ENCODE measurements at places on chromosomes 7 and 10.

DNA sequence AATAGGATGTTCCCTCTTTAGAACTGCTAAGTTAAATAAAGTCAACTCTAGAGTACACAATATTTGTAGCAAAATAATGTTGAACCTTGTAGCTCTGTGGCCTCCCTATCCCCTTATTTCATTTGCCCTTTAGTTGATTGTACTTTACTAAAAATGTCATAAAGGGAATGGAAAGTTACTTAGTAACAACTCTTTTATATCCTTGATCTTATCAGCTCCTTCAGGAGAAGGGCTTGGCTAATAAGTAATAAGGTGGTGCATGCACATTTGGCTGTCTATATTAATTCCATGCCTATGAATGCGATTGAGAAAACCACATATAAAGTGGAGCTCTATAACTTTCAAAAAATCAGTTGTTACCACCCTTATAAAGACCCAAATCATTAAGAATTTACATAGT lies 41.5 kb upstream of the GATA3 start:
- no peak for DNase-seq

GRCh38 chr10:6225263-6225814 lies 22.6 kb downstream of the PFKFB3 start:
- no peak for DNase-seq

DNA sequence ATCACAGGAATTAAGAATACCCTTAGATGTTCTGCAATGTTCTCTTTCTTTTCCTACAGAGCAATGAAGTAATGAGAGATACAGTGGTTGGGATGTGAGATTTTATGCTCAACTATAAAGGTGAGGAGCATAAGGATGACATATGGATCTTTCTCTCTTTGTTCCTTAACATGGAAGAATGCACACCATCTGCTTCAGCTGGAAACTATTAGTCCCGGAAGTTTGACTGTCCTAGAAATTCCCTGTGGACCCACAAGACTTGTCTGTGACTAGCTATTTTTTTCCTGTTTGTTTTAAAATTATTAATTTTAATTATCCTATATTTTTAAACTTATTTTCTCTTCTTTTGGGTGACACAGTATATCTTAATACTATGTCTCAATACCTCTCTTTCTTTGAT lies 80.2 kb downstream of the DKK1 start:
- DNase-seq: no peak

DNA sequence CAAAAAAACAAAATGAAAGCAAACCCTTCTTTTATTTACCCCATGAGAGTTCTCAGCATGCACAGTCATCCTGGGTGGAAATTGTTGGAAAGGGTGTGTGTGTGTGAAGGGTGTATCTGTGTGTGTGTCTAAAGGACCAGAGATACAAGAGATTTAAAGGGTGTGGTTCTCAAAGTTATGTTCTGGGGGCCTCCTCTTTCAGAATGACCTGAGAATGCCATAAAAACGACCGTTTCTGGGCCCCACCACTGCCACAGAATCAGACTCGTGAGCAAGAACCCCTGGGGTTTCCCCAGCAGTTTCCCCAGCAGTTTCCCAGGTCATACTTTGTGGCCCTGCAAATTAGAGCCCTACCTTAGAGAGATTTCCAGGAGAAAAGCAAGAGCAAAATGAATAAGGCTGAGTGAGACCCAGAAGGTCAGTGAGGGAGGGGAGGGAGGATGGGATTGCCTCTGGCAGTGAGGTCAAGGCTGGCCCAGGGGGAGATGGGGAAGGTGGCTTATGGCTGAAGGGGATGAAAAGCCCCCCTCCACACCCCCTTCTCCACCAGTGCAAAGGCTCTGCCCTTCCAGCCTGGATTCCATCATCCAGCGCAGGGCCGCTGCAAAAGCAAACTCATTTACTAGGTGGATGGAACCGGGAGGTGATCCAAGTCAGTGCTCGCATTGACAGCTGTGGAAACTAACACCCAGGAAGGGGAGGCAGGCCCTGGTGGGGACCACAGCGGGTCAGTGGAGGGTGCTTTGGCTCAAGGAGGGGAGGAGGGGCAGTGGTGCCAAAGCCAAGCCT lies 10.2 kb downstream of the PYROXD2 start:
- no peak for DNase-seq

GRCh38 chr7:74287303-74288033 lies 1.7 kb upstream of the CLIP2 start:
- no peak for DNase-seq

DNA sequence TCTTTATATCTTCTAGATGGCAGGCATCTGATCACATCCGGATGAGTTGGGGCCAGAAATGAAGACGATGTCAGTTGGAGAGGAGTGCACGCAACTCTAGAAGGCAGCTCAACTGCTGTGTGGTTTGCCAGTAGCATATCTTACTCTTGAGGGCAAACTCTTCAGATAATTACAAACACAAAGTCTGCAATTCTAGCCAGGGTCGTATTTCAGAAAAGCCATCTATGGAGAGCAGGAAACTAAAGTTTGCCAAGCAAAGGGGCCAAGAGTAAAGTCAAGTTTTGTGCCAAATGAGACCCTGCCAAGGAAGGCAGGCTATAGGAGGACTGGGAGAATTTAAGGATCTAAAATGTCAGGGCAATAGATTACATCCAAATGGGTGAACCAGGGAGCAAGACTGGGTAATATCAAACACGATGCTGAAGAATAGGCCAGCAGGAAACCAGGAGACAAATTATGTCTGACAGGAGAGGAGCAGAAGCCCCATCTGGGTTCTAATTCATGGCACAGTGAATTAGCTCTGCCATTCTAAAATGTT lies 312.5 kb upstream of the SEMA3C start:
- no peak for DNase-seq

DNA sequence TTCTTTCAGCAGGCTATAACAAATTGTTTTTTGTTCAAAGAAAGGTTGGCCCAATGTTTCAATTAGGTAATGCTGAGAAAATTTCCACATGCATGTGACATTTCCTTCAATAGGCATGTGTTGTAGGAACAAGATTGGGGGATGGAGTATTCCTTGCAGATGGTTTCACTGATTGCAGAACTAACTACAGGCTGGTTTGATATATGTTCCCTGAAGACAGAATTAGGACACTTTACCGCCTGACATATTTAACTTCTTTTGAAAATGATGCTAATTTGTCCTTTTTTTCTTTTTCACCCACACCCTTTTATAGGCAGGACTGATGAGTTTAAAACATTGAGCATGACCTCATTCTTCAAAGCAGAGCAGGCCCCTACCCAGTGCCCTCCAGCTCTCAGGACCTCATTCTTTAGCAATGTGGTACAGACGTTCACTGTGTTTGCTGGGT lies 163.3 kb downstream of the CPED1 start:
- DNase-seq: no peak

DNA sequence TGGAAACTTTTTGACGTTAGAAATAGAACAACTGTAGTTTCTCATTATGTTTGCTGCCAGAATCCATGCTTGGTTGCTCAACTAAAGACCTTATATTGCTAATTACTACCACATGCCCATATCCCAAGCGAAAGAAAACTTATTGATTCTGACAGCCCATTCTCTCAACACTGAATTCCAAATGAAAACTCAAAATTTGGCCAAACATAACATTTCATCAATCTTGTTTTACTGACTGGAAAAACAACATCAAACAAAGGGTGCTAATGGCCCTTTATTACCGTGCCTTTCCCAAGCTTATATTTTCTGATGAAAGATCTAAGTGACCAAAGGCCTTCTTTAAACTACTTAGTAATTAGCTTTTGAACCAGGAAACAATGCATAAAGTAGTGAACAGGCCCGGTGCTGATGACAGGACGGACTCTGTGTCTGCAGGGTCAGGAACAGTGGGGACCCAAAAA lies 531.8 kb downstream of the KCNMA1 start:
- no peak for DNase-seq

- no peak for DNase-seq
Observed at GRCh38 chr10:110617425-110618229, 26.5 kb upstream of the RBM20 start.

DNA sequence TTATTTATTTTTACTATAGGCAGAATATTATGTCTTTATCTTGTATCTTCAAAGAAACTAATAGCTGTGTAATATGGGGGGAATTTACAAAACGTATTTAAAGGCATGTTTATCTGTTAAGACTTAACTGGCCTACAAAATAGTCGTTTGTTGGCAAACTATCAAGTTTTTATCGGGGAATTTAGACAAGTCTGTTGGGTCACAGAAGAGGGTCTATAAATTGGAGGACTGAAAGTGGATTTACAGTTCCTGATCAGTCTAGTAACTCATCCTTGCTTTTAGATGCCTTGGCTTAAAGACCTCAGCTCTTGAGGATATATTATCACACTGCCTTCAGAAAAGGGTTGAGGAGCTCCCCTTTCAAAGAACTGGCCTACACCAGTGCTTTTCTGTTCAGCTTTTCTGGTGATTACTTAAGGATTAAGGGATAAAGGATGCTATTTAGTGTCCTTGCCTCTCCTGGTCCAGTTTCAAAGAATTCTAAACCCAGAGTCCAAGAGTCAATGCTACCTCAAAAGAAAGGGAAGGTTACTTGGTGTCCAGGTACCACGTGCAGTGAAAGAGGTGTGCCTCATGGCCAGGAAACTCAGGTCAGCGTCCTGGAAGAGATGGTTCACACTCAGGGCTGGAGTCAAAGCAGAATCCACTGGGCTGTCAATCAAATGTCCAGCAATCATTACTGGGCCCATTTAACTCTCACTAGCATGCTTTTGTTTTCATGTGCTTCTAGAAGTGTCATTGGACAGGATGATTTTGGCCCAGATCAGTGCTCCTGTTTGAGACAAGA lies 42.9 kb upstream of the ABI1 start:
- DNase-seq: no peak

- no peak for DNase-seq
Observed at GRCh38 chr7:101784292-101785127, 32.9 kb upstream of the CUX1 start.

- no peak for DNase-seq
Observed at GRCh38 chr7:96244244-96244991, 77.5 kb downstream of the SLC25A13 start.

- no peak for DNase-seq
Observed at GRCh38 chr7:20439416-20440185, 108.9 kb downstream of the ITGB8 start.

Data from urinary bladder (tissue), 4 donors.